ENCODE measurements at places on chromosomes 2 and 18. TPM values are rescaled to one million over a fixed set of nuclear protein-coding genes. Genes with fewer than 3 reads are reported as not detected.

SIGLEC15 gene
- total RNA-seq: 0.32 TPM

ABCG8 gene
- total RNA-seq: not detected

AMER3 gene
- total RNA-seq: not detected

TEKT4 gene
- total RNA-seq: 0.22 TPM

ZNF236 gene
- total RNA-seq: 14.5 TPM

IAH1 gene
- 59.7 TPM for total RNA-seq

PXDN gene
- 228 TPM for total RNA-seq

GPR75 gene
- total RNA-seq: 2.5 TPM

RIT2 gene
- not detected for total RNA-seq

DSC1 gene
- total RNA-seq: not detected

ANKRD30BL gene
- not detected for total RNA-seq

TOGARAM2 gene
- 0.39 TPM for total RNA-seq

DBI gene
- total RNA-seq: 268 TPM

ALPG gene
- total RNA-seq: not detected

SIX3 gene
- not detected for total RNA-seq

CD8B gene
- total RNA-seq: 0.67 TPM

GRCh38 chr2:158686210-158686691 is 108.9 kb upstream of the DAPL1 start:
- no peak for DNase-seq

DNA sequence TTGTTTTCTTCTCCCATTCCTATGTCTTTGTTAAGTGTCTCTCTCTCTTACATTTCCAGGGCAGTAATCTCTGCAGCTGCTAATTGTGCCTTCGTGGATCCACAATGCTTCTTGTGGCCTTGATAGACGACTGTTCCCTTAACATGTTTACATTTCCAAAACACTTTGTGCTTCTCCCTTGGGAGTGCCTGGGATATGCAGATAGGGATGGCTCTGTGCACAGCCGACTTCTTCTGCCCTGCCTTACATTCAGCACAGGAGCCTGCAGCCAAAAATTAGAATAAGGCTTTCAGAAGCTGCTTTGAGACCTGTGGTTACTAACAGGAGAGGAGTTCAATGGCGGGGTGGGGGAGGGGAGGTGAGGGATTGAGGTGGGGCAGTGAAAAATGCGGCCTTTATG is 328.9 kb downstream of the TDRD15 start:
- no peak for DNase-seq

DNA sequence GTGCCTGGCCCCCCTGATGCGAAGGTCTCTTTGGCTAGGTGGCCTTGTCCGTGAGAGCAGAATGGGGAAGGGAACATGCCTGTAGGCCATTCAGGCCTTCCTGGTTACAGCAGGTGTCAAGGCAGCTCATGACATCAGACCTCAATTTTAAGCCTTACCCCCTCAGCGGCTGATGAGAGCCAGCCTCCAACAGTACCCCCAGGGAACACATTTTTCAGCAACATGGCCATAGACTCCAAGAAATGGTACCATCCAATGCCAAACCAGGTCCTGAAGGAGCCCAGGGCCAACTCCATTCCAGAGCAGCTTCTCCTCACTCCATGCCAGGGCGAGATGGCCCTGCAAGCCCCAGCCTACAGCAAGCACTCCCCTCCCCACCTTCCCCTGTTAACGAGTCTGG is 199.2 kb downstream of the SMAD2 start:
- DNase-seq: peak; percentile 51

GRCh38 chr18:79468119-79468789 is 72.5 kb downstream of the NFATC1 start:
- no peak for DNase-seq

GRCh38 chr18:11500153-11501122 is 109.0 kb upstream of the SLC35G4 start:
- DNase-seq: no peak

- DNase-seq: no peak
Observed at GRCh38 chr2:69241664-69242514, 145.1 kb downstream of the GFPT1 start.

DNA sequence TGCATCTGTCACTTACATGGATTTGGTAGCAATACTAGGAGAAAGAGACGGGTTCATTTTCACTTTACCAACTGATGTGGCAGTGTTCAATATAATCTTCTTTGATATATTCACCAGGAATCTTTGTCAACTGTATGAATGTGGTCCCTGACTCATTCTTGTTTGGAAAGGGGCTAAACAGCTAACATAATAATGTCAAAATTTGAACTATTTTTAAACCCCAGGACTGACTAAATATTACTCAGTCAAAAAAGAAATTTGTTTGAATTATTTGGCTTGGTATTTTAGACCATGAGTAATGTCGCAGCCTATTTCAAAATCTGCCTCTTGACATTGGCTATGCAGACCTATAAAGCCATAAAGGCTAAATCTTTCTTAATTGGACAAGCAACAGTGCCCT is 413.7 kb upstream of the RGPD4 start:
- no peak for DNase-seq

DNA sequence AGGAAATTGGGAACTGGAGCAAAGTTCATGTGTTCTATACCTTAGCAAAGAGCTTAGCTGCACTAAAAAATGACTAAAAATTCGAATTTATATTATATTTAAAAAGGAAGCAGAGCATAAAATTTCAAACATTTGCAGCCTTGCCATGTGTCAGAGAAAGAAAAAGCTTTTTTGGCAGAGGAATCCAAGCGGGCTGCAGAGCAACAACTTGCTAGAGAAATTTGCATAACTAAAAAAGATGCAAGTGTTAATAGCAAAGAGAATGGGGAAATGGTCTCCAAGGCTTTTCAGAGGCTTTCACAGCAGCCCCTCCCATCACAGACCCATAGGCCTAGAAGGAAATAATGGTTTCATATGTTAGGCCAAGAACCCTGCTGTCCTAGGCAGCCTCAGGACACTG is 1315.9 kb downstream of the DSC3 start:
- no peak for DNase-seq

- DNase-seq: no peak
Observed at GRCh38 chr2:186927185-186927866, 78.4 kb upstream of the ZSWIM2 start.

DNA sequence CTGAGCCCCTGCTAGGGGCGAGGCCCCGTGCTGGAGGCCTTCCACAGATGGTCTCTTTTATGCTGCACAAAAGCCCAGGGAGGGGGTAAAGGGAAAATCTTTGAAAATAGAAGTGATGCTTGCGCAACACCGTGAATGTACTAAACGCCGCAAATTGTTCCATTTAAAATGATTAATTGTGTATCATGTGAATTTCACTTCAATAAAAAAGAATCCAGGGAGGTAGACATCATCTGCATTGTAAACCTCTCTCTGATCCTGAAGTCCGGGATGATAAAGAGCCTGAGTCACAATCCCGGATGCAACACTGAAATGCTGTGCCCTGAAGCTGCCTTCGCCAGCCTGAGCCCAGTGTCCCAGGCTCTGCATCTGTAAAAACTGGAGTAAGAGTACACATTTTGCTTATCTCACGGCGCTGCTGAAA is 107.7 kb upstream of the PPP1CB start:
- DNase-seq: no peak

GRCh38 chr18:57243624-57244179 is 96.8 kb downstream of the BOD1L2 start:
- DNase-seq: no peak

- no peak for DNase-seq
Observed at GRCh38 chr2:160418398-160418765, 75.2 kb downstream of the RBMS1 start.

GRCh38 chr2:127106457-127106990 is 430 bp downstream of the BIN1 start:
- DNase-seq: peak; percentile 89

- DNase-seq: no peak
Observed at GRCh38 chr2:240369335-240369734, 66.1 kb upstream of the GPC1 start.

DNA sequence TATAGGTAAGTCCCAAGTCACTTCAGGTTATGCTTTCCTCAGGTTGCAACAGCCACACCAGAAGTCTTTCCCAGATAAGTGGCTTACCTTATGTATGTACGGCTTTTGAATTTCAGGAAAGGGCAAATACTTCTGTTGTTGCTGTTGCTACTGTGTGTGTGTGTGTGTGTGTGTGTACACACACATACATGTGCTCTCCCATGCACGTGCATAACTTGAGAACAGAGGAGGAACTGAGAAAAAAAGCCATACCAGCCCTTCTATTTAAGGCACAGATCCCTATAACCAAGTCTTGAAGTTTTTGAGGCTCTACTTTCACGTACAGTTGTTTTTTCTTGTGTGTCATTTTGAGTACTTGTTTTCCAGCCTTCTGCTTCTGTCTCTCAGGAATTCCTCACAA is 62.4 kb downstream of the WDPCP start:
- DNase-seq: no peak

GRCh38 chr18:49617329-49617695 is 55.5 kb downstream of the LIPG start:
- peak; percentile 68 for DNase-seq

GRCh38 chr2:234412726-234413125 is 84.2 kb downstream of the ARL4C start:
- no peak for DNase-seq

DNA sequence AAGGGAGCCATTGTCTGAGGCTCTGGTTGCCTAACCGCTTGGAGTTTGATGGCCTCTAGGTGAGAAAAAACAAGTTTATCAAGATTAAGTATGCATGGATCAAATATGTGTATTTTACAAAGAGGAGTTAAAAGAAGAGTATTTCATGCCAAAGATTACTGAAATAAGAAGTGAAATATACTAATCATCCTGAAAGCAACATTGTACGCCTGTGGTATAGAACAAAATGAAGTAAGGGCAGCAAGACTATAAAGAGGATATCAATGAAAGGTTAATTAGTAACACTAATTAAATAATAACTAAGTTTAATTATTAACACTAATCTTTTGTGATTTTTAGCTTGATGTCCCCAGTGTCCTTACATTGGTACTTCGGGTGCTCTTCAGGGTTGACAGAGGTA is 276.7 kb downstream of the CALCRL start:
- no peak for DNase-seq

DNA sequence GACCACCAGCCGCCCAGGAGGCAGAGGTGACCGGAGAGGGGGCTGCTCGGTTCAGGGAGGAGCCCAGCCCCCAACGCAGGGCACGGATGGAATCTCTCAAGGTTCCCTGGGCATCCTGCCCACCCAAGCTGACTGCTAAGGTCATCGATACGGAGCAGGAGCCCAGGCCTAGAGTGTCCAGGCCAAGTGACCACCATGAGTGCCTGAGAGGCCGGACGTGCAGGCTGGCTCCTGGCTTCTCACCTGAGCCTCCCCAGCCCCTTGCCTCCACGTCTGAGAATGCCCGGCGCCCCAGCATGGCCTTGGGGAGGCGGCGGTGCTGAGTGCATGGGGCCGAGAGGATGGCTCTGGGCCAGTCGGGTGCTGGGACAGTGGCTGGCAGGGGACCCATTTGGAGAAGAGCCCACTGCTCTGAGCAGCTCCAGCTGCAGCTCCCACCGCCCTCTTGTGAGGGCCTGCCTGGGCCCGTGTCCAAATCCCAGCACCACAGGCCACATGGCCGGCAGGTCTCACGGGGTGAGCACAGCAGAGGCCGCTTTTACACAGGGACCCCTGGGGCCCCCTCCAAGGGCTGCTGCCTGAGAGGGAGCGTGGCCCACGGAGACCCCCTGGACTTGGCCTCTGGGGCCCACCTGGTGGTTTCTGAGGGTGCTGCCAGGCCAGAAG is 102.8 kb upstream of the CTDP1 start:
- DNase-seq: peak; percentile 88

DNA sequence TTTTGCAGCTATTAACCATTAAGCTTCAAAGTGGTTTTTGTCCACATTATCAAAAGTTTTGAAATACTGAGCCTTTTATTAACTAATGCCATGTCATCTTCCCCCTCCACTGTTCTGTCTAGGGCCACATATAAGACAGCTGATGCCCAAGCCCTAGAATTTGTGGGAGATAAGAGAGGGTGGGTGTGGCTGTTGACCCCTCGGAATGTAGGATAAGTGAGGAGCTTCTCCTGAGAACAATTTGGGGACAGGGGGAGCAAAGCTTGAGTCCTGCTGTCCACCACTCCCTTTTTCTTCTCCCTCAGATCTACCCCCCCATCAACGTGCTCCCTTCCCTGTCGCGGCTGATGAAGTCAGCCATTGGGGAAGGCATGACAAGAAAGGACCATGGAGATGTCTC is 14.3 kb upstream of the ANKRD53 start:
- no peak for DNase-seq

- DNase-seq: peak; percentile 26
Observed at GRCh38 chr2:71690876-71691475, 237.6 kb downstream of the DYSF start.

- no peak for DNase-seq
Observed at GRCh38 chr2:33013684-33014110, 66.9 kb downstream of the LTBP1 start.

- DNase-seq: no peak
Observed at GRCh38 chr18:77079954-77080682, 52.5 kb downstream of the MBP start.

GRCh38 chr18:6215888-6216287 is 198.8 kb downstream of the L3MBTL4 start:
- no peak for DNase-seq

DNA sequence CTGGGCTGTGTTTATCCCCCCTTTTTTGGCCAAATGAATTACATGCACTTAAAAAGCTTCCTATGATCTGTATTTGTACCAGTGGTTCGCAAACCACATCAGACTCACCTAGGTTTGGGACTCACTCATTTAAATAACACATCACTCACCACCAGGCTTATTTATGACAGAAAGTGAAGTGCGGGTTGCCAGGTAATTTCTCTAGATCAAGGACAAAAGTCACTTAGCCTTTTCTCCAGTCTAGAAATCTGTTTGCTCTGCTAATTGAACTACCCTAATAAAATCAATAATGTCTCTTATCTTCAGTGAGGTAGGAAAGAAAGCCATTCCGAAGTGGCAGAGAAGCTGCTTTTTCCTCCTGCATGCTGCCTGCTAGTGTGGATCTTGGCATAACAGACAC is 88.1 kb upstream of the SLC8A1 start:
- DNase-seq: no peak

DNA sequence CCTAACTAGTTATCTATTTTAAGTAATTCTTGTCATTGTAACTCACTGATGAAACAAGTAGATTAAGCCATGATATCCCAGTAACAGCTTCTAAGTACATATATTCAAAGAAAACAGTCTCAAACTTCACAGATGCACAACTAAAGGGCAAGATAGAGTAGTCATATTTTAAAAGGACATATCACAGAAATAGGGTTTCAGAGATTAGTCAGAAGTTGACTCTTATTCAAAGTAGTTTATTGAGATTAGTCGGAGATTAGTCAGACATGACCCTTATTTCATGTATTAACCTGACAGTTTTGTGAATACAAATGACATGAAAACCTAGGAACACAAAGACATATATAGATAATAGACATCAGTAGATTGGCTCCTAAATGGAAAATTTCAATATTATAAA is 15.9 kb upstream of the CHAC2 start:
- no peak for DNase-seq

GRCh38 chr2:3738454-3738853 is 35.1 kb downstream of the DCDC2C start:
- no peak for DNase-seq

- no peak for DNase-seq
Observed at GRCh38 chr2:33497221-33497650, 20.8 kb downstream of the RASGRP3 start.

- no peak for DNase-seq
Observed at GRCh38 chr2:42752816-42753813, 10.8 kb downstream of the OXER1 start.
